ENCODE measurements at places on chromosomes 4 and X.

DNA sequence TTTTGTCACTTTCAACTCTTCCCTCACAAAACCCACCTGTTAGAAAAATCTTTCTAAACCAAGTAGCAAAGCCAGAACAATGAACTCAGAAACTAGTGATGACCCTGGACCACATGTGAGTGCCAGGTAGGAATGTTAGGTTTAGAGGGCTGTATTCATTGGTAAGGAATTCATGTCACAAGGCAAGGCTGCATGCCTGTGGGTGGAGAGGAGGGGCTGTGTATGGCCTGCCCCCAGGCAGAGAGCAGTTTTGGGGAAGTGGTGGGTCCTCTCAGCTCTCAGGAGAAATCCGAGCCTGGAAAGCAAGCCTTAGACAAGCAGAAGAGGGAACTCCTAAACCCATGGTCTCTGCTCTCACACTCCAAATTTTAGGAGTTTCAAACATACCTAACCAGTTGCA lies 2.4 kb downstream of the RNF175 start:
- DNase-seq = no peak

GRCh38 chr4:39721788-39722187 lies 23.9 kb downstream of the UBE2K start:
- no peak for DNase-seq

- no peak for DNase-seq
Measured at GRCh38 chr4:157888281-157888680, 284.5 kb downstream of the GASK1B start.

DNA sequence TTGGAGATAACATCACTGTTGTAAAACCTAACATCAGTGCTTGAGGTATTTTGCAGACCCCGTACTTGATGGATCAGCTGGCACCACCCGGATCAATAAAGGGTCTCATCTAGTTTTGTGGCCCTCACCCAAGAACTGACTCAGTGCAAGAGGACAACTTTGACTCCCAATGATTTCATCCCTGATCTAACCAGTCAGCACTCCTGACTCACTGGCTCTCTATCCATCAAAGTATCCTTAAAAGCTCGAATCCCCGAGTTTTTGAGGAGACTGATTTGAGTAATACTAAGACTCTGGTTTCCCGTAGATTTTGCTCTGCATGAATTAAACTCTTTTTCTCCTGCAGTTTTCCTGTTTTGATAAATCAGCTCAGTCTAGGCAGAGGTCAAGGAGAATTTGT lies 2498.1 kb downstream of the PCDH7 start:
- DNase-seq = no peak

DNA sequence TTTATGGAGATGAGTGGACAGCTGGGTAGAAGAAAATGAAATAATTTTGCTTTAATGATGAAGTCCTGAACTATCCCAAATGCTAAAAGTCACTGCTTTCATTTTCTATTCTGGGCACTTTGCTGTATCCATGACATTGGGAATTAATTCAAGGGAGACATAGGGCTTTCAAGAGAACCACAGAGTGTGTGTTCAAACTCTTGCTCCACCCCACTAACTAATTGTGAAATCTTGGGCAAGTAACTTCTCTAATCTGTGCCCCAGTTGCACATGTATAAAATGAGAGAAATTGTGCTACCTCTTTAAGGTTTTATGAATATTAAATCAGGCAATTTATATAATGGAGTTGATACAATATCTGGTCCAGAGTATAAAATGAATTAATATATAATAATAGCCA lies 1422.0 kb downstream of the ADGRL3 start:
- no peak for DNase-seq

- DNase-seq = no peak
Measured at GRCh38 chrX:136867518-136867917, 13.0 kb downstream of the RBMX start.

DNA sequence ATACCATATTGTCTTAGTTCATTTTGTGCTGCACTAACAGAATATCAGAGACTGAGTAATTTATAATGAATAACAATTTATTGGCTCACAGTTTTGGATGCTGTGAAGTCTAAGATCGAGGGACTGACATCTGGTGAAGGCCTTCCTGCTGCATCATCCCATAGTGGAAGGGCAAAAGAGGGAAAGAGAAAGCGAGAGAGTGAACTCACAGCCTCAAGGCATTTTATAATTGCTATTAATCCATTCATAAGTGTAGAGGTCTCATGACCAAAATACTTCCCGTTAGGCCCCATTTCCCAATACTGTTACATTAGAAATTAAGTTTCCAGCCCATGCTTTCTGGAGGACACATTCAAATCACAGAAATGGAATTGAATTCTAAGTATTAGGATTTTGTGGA lies 554.4 kb downstream of the TRAM1L1 start:
- no peak for DNase-seq

DNA sequence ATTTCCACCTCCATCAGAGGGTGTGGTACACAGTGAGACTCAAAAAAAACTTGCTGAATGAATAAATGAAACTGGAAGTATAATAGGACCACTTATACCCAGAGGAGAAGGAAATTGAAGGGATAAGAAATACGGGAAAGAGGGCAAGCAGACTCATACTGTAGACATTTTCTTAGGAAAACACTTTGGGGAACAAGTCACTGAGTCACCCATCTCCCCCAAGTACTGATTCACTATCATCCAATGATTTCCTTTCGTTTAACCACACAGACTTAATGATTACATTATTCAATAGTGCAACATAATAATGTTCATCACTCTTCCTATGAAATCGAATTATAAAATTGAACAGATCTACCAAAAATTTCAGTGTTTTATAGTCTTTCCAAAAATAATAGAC lies 97.1 kb downstream of the LDB2 start:
- DNase-seq = no peak

- no peak for DNase-seq
Measured at GRCh38 chrX:44106864-44107263, 133.7 kb upstream of the NDP start.

DNA sequence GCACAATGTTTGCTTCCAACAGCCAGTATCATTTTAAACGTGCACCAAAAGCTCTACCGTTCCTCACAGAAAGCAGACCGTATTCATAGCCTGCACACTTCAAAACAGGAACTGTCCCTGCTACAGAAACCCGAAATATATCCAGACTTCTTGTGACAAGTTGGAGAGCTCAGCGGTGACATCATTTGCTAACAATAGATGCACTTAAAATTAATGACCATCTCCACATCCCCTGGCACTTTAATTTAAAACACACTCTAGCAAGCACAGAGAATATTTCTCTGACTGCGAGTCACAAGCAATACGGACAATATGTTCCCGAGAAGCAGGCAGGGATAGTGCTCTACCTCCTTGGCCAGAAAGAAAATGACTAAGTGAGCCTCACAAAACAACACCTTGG lies 2.5 kb downstream of the NYX start:
- DNase-seq = no peak

- no peak for DNase-seq
Measured at GRCh38 chr4:1866189-1866661, 5.0 kb upstream of the NSD2 start.

- DNase-seq = no peak
Measured at GRCh38 chr4:168887809-168888208, 122.2 kb downstream of the CBR4 start.

DNA sequence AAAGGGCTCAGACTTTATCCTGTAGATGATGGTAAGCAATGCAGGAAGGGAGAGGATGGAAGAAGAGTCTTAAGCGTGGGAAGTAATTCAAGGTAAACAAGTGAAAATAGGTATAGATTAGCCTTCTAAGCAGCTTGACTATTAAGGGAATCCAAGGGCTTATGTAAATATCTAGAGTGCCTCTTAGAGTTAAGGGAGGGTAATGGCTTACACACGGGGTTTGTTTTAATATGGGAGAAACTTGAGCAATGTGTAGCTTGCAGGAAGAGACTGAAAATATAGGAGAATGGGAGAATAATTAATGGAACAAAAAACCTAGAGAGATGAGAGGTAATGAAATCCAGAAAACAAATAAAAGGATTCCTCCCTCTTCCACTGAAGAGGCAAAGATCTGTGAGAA lies 12.8 kb upstream of the SAP30 start:
- no peak for DNase-seq

GRCh38 chrX:33134164-33134563 lies 77.2 kb downstream of the DMD start:
- no peak for DNase-seq

DNA sequence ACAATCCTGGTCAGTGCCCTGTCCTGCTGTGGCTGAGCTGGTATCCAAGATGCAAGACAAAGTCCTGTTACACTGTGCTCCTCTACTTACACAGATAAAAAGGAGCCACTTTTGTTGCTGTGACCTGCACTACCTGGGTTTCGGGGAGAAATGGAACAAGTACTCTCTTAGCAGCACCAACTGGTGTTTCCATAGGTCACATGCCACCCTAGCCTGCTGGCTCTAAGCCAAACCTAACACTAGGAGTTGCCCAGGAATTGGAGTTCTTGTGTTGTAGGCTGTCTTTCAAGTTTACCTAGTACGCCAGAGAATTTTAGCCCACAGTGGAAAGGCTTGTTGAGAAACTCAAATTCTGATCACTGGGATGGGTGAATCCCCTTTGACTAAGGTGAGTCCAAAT lies 727.4 kb downstream of the FAM133A start:
- no peak for DNase-seq

All from CD4-positive, alpha-beta T cell treated with Interferon alpha-2 for 1 hour (primary cell).